T-cell (primary cell): ENCODE measurements at places on chromosomes 1 and 21.

DNA sequence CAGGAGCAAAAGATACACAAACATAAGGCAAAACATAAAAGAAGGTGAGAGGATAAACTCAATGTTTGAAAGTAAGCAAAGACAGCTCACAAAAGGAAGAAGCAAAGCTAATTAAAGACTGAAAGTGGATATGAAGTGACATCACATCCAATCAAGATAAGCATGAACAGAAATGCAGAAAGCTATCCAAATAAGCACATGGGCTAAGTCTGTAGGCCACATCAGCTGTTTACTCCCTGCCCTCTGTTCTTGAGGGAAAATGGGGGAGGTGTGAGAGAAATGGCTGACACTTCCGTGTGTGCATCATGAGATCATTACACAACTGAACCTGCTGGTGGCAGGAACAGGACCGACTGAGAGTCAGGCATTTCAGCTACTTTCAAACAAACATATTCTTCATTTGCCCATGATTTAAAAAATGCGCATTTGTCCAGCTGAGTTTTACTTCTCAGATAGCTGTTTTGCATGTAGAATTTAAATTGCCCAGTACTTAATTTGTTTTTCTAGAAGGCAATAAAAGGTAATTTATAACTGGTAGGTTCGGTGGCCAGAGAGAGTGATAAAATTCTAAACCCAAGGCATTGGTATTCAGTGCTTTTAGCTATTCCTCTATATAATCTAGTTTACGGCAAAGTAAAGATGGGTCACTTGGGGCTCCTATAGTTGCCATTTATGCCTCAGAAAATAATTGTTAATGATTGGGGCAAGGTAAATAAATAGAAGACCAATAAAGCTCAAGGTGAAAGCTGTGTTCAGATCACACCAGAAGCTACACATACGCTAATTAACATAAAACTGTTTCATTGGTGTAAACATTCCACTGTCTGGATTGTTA, 27.2 kb upstream of the MAN1A2 start:
- peak; percentile 9 for DNase-seq

DNA sequence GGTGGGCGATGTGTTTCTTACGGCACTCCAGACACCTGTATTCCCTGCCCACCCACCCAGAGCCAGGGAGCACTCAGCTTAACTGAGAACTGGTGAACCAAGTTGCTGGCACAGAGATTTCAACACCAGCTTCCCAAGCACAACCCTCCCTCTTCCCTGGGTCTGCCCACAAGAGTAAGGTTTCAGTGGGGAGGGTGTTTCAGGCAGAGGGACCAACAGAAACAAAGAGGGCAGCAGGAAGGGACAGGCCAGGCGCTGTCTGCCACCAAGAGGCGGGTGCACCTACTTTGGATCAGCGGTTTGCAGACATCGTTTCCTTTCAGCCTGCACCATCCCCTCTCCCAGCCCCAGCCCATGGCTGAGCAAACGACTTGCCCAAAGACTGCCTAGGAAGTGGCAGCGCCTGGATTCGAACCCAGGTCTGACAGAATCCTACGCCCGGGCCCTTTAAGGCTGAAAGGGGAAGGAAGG, 21.9 kb upstream of the ALDH4A1 start:
- DNase-seq = no peak

- DNase-seq = no peak
These were observed 208.4 kb upstream of the ZC3H12A start for GRCh38 chr1:37265786-37266667.

- DNase-seq = no peak
These were observed 151.7 kb downstream of the COP1 start for GRCh38 chr1:176055398-176055797.

- DNase-seq = no peak
These were observed 300.6 kb downstream of the TM2D1 start for GRCh38 chr1:61424382-61424781.
